ENCODE measurements at places on chromosomes 5 and 9.
A peak's percentile ranks its signal among the peaks of the same experiment; 100 is the strongest.

- no peak for DNase-seq
Observed at GRCh38 chr5:32471784-32472183, 27.2 kb upstream of the ZFR start.

GRCh38 chr9:133506653-133507038 lies 18.1 kb downstream of the MYMK start:
- peak; percentile 75 for DNase-seq

GRCh38 chr9:23232831-23233230 lies 593.2 kb downstream of the ELAVL2 start:
- DNase-seq = no peak

GRCh38 chr5:79794347-79794746 lies 104.7 kb downstream of the CMYA5 start:
- no peak for DNase-seq

- DNase-seq = no peak
Observed at GRCh38 chr9:26955222-26955903, 849 bp upstream of the IFT74 start.

- DNase-seq = peak; percentile 51
Observed at GRCh38 chr9:90287567-90288274, 354.9 kb downstream of the DIRAS2 start.

DNA sequence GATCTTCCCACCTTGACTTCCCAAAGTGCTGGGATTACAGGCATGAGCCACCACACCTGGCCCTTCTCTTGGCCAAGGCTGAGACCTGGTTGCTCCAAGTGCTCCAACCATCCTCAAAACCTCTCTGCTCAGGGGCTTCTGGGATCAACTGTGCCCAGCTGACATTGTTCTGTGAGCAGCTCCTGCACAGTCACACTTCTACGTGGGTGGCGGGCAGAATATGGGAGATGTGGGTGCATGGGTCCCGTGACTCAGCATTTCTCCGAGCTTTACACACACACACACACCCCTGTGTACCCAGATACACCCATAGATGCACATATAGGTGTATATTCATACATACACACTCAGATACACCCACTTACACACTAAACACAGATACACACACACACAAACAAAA lies 10.5 kb upstream of the MYORG start:
- DNase-seq = no peak

GRCh38 chr5:17966640-17967402 lies 332.6 kb downstream of the TAF11L14 start:
- peak; percentile 72 for DNase-seq

- no peak for DNase-seq
Observed at GRCh38 chr9:95350266-95350665, 32.8 kb upstream of the FANCC start.

- peak; percentile 6 for DNase-seq
Observed at GRCh38 chr5:65742565-65743231, 20.7 kb downstream of the NLN start.

DNA sequence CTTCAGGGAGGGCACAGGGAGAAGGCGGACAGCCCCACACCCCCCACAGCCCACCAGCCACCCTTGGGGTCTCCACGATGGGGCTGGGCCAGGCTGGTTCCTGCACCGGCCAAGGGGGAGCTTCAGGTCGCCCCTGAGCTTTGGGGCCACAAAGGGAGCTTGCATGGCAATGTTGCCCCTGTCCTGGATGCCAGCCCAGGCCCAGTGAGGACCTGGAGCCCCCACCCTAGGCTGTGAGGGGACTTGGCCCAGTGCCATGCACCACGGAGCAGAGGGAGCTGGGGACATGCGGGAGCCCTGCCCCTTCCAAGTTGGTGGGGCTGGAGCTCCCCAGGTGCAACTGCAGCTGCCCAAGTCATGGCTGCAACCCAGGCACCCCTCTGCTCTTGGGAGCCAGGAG lies 18.4 kb downstream of the TMEM38B start:
- DNase-seq = no peak

DNA sequence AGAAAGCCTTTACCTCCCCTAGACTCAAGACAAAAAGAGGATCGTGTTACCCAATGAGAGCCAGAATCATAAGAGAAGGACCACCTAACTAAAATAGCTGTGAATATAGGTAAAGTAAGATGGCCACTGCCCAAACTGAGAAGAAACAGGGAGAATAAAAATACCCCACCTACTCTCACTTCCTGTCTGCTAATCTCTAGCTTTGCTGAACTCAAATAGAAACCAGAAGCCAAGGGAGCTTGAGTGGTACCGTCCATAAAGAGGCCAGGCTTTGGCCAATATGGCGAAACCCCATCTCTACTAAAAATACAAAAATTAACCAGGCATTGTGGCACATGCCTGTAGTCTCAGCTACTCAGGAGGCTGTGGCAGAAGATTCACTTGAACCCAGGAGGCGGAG lies 123.0 kb upstream of the FST start:
- DNase-seq = no peak

DNA sequence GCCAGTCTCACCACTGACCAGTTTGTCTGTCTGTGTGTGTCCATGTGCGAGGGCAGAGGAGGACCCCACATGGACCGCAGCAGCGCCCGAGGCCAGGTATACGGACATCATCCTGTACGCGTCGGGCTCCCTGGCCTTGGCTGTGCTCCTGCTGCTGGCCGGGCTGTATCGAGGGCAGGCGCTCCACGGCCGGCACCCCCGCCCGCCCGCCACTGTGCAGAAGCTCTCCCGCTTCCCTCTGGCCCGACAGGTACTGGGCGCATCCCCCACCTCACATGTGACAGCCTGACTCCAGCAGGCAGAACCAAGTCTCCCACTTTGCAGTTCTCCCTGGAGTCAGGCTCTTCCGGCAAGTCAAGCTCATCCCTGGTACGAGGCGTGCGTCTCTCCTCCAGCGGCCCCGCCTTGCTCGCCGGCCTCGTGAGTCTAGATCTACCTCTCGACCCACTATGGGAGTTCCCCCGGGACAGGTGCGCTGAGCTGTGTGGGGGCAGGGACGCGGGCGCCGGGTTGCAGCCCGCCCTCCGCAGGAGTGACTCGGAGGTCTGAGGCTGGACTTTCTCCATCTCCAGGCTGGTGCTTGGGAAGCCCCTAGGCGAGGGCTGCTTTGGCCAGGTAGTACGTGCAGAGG lies 6.5 kb downstream of the FGFR4 start:
- DNase-seq = no peak

DNA sequence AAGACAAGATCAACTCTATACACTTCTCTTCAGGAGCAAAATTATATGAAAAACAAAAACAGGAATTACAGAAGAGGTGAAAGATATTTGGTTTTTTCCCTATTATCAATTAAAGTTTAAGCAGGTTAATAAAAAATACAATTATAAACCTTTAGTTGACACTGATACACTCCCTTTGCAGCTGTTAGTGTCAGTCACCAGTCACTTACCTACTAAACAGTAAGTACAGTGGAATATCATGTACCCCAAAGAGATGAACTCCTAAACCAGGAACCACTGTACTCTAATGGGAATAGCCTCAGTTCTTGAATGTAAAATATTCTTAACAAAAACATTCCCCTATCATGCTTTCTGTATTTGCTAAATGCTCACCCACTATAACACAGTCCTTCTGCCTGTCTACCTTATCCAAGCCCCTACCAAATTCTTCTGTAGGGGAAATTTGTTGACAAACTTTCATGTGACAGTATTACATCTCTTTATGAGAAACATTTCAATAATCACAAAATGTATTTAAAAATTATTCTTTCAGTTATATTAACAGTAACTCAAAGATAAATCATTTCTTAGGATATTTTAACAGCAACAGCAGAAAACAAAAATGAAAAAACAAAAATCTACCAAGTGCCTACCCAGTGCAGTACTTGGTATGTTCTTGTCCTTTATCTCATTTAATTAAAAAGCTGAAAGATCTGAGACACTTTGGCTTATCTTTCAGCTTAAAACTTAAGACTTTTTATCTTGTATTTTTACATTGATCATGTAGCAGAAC lies 212.8 kb downstream of the MLLT3 start:
- DNase-seq = no peak

DNA sequence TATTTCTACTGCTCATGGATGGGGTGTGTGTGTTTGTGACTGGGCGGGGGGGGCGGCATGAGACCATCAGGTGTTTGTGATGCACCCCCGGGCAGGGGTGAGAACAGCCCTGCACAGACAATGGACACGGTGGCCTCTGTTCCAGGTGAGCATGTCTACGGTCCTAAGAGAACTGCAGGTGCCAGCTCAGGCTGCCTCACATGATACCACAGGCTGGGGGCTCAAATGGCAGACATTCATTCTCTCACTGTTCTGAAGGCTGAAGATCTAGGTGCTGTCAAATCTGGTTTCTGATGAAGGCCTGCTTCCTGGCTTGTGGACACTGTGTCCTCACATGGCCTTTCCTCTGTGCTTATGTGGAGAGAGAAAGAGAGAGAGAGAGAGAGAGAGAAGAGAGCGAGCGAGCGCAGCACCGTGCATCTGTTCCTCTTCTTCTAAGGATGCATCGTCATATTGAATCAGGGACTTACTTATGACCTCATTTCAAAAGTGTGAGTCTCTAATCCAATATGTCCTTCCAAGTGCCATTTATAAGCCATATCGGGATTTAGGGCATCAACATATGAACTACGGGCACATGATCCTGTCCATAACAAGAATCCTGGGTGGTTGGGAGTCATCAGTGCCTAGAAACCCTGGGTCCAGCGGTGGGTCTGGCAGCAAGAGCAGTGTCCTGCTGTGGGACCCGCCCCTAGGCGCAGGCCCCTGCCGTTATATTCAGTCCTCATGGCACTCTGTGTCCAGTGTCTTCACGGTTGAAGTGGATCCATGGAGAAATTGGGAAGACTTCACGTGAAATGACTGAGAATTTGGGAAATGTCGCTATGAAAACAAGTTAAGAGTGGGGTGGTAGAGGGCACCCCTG lies 42.5 kb downstream of the NXNL2 start:
- no peak for DNase-seq
